ENCODE measurements at places on chromosomes 1 and 21.

DNA sequence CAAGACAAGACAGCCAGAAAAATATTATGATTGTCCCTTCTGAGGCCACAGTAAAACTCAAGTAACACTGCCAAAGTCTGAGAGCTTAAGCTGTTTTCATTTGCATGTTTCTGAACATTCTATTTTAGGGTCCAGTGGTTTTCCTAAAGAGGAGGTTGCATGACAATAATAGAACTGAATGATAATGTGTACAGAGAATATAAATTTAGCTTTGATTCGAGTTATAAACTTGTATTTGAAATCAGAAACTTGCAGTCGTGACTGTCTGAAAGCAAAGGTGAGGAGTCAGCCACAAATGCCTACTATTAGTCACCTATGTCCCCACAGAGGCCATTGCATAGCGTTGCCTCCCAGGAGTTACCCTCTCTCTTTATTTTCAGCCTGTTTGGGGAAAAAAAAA, 363.1 kb upstream of the ADGRL2 start:
- no peak for DNase-seq

DNA sequence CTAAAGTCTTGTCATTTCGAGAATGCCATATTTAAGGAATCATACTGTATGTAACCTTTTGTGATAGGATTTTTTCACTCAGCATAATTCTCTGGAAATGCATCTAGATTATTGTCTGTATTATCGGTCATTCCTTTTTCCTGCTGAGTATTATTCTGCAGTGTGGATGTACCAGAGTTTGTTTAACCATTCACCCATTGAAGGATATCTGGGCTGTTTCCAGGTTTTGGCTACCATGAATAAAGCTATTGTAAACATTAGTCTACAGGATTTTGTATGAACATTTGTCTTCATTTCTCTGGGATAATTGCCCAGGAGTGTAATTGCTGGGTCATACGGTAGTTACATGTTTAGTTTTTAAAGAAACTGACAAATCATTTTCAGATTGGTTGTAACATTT, 61.8 kb downstream of the ATP1A1 start:
- no peak for DNase-seq

GRCh38 chr1:218413179-218413578, 68.0 kb downstream of the TGFB2 start:
- no peak for DNase-seq

- DNase-seq = no peak
These were observed 193.0 kb downstream of the CACNA1E start for GRCh38 chr1:181676269-181676668.

GRCh38 chr1:160124705-160125478, 9.3 kb downstream of the ATP1A2 start:
- DNase-seq = no peak

DNA sequence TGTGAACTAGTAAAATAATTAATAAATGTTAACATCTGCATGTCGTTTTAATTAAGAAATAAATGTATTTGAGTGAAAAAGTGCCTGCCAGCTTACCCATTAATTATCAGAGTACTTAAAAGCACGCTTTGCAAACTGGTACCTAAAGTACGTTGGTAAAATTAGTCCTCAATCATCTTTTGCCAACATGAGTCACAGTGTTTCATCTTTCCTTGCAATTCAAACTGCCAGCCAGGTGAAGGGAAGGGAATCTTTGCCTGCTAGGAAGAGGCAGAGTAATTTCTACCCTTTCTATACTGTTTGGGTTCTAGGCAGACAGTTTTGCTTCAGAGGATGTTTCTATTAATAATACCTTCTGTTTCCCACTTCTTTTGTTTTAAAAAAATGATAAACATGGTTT, 57.2 kb upstream of the CNIH3 start:
- no peak for DNase-seq

GRCh38 chr1:23867542-23867894, 572 bp downstream of the FUCA1 start:
- no peak for DNase-seq

- DNase-seq = no peak
These were observed 18.6 kb downstream of the CRB1 start for GRCh38 chr1:197286634-197287033.

- no peak for DNase-seq
These were observed 46.6 kb downstream of the VPS26C start for GRCh38 chr21:37220433-37220980.

DNA sequence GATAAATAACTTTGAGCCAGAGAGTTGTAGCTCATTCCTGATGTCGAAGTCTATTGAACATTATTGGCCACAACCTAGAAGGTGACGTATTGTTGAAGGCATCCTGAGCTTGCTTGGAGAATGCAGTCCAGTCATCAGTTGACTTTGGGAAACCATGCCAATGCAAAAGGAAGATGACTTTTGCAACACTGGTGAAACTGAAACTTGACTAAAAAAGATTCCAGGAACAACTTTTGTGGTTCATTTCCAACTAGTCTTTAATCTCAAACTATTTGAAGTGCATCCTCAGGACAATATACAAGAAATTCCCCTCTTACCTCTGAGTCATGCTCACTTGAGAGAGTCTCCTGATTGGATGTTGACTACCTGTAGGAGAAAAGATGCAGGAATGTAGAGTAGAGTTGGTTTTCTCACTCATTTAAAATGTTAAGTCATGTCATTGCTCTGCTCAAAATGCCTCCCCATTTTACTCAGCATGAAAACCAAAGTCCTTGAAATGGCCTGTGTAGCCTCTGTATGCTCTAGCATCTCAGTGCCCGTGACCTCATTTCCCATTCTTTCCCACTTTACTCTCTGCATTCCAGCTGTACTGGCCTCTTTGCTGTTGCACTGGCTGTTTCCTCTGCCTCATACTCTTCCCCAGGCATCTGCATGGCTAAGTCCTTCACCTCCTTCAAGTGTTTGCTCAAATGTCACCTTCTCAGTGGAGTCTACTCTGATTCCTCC, 24.4 kb upstream of the LEPR start:
- DNase-seq = no peak

DNA sequence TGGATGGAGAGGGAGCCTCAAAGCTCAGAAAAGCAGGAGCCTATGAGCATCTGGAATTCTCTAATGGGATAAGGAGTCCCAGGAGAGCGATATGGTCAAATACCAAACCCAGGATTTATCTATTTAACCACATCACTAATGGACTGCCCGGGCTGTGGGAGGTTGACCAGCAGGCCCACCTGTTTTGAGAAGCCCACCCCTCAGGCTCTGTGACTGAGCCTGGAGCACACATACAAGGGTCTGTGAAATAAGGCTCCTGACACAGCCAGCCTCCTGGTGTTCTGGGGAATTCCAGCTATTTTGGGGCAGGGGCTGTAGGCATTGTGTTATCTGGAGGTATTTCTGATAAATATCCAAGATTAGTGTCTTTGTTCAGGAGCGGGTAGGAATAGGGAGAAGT, 132.0 kb upstream of the C1orf21 start:
- no peak for DNase-seq

DNA sequence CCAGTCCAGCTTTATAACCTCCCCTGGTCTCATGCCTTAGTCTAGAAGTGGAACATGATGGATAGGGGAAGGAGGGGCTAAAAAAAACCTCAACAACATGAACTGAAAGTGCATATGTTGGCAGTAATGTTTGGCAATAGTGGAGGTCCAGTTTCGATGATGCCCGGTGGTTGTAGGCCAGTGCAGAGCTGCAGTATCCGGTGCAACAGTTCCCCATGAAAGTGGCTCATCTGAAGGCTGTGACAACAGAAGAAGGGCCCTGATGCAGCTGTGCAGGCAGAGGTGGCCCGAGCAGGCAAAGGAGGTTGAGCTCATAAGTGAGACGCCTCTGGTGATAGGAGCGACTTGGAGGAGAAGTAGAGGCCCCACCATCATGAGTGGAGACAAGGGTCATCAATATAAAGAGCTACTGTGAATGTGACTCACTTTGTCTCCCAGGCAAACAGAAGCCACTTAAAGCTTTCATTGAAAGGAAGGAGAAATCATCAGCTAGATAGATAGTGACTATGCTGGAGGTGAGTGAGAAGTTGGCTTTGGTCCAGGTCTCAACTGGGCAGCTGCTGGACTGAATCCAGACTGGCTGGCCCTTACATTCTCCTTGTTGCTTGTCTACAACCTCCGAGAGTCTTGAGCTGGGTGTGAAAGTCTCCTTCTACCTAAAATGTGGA, 10.2 kb upstream of the CREG1 start:
- DNase-seq = no peak

- no peak for DNase-seq
These were observed 514 bp downstream of the S1PR1 start for GRCh38 chr1:101237229-101237837.

DNA sequence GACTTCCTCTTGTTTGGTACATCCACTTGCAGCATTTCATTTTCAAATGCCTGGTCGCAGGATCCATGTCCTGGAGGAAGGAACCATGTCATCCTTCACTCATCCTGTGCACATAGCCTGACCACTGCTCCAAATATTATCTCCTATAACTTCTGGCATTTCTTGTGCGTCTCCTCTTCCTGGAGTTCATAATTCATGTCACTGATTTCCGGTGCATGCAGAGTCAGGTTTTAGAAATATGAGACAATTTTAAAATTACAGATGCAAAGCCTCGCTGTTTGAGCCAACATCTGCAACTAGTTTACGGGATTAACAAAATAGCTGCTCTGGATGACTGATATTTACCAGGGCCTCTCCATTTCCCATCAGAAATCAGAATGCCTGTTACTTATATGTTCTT, 268.1 kb downstream of the DNM3 start:
- no peak for DNase-seq

DNA sequence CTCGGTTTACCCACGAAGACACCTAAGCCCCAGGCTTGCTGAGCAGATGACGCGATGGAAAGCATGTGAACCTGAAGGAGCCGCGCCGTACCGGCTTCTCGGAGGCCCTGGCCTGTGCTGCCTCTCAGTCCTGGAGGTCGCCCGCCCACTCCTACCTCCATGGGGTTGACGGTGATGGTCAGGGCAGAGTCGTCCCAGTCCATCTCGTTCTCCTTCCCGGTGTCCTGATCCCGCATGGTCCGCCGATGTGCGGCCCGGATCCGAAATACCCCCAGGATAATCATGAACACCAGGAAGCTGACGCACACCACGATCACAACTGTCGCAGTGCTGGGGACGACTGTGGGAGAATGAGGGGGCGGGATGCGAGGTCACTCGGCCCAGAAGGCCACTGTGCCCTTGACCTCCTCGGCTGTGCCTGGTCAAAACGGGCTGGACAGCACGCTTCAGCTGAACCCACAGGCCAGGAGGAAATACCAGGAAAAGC, 79.6 kb downstream of the PIK3CD start:
- no peak for DNase-seq

- DNase-seq = no peak
These were observed 608 bp downstream of the PEF1 start for GRCh38 chr1:31643976-31644559.

GRCh38 chr1:65193129-65193695, 45.2 kb downstream of the AK4 start:
- DNase-seq = no peak

GRCh38 chr1:214739621-214740238, 136.7 kb downstream of the CENPF start:
- DNase-seq = no peak

DNA sequence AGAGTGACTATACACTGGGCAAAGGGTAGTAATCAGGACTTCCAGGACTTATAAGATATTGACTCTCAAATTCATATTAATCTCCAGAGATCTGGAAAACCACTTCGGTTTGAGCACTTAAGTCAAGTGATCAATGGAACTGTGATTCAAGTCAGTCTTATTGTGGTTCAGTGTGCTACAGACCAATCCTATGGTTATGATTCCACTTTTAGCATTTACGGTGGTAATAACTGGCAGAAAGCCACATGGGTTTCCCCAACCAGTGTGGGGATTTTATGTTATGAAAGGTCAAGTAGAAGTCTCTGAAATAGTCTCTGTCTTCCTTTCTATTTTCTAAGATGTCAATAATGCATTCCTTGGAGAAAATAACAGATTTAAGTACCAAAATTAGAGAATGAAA, 151.3 kb upstream of the NEGR1 start:
- DNase-seq = no peak

DNA sequence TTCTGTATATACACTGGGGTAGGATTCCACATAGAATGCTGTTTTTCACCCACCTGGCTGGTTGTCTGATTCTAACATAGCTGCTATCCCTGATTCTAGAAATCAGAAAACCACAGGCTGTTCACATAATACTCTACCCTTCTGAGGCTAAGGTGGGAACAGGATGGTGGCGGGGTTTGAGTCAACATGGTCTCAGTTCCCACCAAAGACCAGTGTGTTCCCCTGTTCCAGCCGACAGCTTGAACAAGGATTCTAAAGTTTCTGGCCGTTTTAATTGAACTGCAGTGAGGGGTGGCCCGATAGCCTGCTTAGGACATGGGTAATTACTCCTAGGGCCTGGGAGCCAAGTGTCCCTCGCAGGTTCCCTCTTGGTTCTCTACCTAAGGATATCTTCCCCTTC, 38.4 kb downstream of the PEX14 start:
- DNase-seq = no peak

GRCh38 chr1:21647431-21648351, 21.5 kb downstream of the RAP1GAP start:
- DNase-seq = no peak

- no peak for DNase-seq
These were observed 22.4 kb upstream of the SYNC start for GRCh38 chr1:32724678-32725614.

- DNase-seq = no peak
These were observed 11.2 kb upstream of the VPS45 start for GRCh38 chr1:150056407-150056806.

DNA sequence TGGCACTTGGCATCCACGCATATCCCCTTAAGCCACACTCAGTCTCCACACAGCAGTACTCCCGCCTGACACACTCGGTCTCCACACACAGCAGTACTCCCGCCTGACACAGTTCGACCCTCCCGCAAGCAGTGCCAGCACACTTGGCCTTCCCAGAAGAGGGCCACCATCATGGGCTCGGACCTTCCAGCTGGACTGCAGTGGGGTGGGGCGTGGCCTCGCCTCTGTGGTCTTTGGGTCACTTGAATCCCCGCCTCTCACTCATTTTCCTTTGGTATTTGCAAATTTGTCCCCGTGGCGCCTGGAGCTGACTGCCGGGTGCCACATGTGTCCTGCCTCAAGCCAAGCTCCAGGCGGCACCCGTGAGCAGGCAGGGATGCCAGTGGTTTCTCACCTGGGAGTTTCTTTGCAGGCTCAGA, 63.7 kb downstream of the FAAP20 start:
- DNase-seq = no peak

DNA sequence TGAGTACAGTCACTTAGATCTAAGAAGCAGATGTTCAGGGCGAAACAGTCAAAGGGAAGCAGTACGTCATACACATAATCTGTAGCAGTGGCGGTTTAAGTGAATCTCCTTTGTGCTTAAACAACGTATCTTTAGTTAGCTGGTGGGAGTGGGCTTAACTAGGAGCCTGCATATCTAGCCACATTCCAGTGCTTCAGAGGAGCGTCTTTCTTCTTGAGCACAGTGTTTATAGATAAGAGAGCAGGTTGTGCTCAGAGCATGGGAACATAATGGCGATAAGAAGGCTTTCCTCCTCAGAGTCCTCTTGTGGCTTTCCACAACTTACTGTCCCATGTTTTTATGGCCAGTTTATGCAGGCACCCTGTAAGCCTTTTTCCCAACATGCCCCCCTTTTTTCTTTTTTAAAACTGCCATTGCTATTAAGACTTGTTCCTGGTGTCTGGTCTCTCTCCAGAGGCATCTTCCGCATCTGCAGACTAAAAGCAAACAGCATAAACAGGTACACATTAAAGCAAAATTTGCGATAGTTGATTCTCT, 3.2 kb downstream of the DAP3 start:
- no peak for DNase-seq

Data from stimulated activated CD8-positive, alpha-beta memory T cell treated with anti-CD3 and anti-CD28 coated beads, Interleukin-7, amount 100 ng/mL, for 1 hour (primary cell).